Pancreas (tissue), 10 donors: ENCODE measurements at places on chromosomes 5 and 9.

GRCh38 chr5:91797576-91797975, 414.5 kb upstream of the ARRDC3 start:
- no peak for DNase-seq

DNA sequence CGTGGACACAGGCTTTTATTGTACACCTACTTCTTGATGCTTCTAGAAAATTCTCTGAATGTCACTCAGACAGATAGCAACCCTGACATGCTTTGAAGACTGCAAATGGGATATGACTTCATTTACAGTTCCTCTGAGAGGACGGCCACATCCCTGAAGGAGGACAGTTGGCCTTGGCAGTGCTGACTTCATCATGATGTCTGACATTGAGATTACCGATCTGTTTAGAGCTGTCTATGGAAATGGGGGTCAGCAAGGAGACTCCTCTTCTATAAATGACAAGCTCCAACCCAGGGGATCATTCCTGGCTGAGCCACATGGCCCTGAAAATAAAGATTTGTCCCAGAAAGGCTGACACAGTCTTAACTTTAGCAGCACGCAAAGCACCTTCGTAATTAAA, 75.8 kb downstream of the NUDT12 start:
- no peak for DNase-seq

DNA sequence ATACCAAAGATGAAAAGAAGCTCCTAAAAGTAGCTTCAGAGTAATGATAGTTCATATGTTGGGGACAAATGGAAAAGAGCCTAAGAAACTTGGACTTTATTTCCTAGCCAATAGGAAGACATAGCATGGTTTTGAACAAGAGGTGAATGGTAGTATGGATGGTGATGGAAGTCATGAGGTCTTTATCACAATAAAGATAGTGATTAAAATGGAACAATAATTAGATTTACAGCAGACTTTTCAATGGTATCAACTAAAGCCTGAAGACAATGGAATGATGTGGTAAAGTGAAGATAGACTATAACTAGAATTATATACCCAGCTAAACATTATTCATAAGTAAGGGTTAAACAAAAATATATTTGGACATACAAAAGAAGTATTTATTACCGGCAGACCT, 131.2 kb downstream of the RAB3C start:
- DNase-seq: no peak

DNA sequence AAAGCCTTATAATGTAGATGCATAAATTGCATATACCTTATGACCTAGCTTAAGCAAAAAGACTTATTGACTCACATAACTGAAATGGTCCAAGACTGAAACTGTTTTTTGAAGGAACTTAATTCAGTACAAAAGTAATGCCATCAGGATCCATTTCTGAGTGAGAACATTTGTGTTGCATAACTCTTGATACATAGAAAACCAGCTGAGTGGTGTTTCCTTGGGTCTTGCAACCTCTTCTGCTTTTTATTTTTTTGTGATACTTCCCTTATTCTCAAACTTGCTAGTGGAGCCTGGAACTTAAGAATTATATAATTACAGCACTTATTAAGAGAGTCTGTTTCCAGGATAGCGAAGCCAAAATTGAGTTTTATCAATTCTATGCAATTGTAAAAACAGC, 272.0 kb downstream of the MAN2A1 start:
- DNase-seq: no peak

DNA sequence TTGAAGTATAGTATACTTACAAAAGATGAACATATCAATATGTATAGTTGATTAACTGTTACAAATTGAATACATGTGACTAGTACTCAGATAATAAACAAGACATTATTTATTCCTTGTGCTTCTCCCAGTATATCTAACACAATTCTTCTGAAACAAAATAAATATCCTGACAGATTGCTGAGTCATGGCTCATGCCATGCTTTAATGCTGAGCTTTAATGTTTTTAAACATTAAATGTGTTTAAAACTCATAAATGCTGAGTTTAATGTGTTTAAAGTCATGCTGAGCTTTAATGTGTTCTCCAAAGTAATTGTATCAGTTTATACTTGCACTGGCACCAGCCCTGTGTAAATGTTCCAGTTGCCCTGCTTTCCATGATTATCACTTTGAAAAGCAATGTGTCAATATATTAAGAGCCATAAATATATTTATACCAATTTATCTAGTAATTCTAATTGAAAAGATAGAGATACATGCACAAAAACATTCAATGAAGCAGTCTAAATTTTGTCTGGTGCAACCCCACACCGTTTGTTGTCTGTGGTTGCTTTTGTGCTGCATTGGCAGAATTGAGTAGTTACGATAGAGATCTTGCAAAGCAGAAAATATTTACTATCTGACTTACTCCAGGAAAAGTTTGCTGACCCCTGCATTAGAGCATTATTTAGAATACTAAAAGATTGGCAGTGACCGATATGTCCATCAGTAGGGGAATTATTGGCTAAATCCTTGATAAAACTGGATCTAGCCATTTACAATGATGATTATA, 15.7 kb downstream of the KIAA1958 start:
- DNase-seq: no peak

GRCh38 chr9:89877051-89878002, 272.5 kb downstream of the GADD45G start:
- DNase-seq: peak; percentile 27

DNA sequence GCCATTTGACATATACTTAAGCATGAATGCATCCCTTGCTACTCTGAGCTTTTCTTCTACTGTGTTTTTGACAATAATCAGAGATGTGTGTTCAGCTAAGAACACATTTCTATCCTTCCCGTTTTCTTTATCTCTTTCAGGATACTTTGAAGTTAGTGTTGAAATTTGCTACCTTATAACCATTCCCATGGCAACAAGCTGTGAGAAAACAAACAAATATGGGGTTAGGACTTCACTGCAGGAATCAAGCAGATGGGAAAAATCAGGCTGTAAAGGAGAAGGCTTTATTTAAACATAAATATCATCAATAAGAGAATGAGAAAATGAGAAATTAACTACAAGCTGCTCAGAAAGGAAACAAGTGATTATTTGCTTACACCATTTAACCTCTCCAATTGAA, 35.2 kb downstream of the ZCCHC9 start:
- DNase-seq: no peak

- DNase-seq: no peak
Observed at GRCh38 chr5:22596404-22596970, 256.7 kb downstream of the CDH12 start.

- no peak for DNase-seq
Observed at GRCh38 chr5:90866915-90867731, 308.5 kb downstream of the ADGRV1 start.

DNA sequence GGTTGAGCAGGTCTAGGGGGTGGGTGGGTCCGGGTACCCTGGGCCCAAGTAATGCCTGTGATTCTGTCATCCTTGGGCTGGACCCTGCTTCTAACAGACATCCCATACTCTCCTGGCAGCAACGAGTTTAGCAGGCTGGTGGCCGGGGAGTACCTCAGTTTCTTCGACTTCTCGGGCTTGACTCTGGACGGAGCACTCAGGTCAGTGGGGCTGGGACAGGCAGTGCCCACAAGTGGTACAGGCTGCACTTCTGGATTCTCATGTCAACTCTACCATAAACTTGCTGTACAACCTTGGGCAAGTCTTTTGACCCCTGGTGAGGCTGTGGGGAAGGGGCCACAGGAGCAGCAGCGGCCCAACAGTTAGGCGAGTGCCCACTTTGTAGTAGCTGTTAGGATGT, 21.8 kb downstream of the PSD2 start:
- DNase-seq: no peak

DNA sequence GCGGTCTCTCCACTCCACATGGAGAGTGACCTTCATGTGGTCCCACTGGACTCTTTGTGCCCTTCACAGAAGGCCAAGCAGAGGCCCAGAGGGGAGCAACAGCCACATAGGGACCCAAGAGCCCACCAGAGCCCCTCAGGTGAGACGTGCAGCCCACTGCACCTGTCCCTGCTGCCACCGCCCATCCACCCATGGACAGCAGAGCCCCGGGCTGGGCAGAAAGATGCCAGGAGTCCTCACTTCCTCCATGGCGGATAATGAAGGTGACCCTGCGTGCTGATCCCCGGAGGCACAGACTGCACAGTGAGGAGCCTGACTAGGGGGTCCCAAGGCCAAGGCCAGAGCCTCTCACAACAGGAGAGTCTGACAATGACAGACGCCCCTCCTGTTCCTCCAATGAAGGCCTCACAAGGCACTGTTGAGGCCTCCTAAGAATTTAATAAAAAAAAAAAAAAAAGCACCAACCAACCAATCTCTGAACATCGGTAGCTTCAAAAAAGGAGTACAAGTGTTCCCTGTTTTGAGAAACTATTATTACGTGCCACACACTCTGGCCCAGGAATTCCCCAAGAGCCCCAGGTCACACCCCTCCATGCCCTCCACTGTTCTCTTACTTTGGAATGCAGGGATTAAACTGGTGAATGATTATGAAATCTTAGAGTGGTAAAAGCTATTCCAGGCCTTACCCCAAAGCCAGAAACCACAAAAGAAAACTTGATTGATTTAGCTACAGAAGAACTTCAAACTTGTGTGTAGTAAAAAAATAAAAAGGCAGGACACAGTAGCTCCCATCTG, 2.8 kb upstream of the PPP1R26 start:
- DNase-seq: no peak

GRCh38 chr9:136133191-136133958, 14.7 kb upstream of the TMEM250 start:
- peak; percentile 47 for DNase-seq

- no peak for DNase-seq
Observed at GRCh38 chr9:13215791-13216554, 63.5 kb downstream of the MPDZ start.

GRCh38 chr5:179342577-179342976, 2.7 kb downstream of the ADAMTS2 start:
- no peak for DNase-seq

- DNase-seq: no peak
Observed at GRCh38 chr9:109001275-109001676, 12.0 kb downstream of the CTNNAL1 start.

DNA sequence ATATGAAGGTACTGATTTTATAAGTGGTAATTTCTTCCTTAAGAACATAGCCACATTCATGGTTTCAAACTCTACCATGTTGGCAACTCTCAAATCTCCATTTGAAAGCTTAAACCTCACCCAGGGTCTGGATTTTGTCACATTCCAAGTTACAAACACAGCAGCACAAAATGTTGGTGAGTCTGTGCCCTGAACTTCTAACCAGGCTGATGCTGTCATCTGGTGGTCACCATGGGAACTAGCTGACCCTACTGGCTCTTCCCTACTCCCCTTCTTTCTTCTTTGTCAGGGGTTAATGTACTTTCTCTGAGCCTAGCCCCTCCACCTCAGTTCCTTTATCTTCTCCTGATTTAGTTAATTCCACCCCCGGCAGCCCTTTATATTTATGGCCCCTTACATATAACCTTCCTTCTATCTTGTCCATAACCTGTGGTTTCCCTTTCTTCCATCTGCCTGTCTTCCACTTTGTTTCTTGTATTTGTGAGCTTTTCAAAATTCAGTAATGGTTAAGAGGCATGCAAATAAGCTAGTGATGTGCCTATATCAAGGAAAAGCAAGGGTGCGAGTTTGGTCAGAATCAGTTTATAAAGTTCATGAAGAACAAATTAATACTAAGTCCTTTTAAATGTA, 35.9 kb downstream of the TGFBR1 start:
- DNase-seq: no peak

DNA sequence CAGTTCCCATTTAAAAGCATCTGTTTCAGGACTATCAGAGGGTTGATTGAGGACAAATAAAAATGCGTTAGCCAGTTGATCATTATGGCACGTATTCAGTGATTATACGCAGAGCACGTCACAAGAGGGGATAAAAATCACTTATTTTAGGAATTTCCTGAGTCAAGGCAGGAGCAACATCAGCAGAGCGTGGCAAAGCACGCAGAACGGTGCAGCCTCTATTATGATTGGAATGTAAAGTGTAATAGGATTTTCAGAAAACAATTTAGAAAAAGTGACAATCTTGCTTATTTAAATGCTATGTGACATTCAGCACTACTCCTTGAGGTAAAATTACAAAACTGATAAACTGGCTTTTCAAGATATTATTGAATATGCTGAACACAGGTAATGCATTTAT, 413.6 kb upstream of the DAP start:
- DNase-seq: no peak

DNA sequence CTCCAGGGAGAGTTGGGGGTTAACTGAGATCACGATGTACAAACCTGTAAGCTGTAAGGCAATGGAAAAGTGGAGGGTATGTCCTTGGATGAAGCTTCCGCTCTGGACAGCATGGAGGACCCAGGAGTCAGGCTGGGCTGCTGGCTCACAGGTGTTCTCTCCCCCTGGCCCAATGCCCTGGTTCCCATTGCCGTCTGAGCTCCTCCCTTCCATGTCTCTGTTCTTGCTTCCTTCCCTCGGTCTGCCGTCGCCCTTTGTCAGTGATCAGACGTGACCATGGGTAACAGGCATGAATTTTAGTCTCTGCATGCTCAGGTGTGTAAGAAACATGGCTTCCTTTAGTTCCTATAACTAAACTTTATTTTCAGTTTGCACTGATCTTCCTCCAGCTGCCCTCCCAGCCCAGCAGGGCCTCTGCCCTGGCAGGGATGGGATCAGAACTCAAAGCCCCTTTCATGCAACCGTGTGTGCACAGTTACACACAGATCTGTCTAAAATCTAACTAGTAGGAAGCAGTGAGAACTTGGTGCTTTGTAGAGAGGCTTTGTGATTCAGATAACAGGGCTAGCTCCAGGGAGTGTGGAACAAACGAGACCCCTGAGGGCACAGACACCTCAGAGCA, 51.7 kb upstream of the KCNMB1 start:
- no peak for DNase-seq

GRCh38 chr5:63101870-63102269, 523.3 kb downstream of the LRRC70 start:
- no peak for DNase-seq

- DNase-seq: no peak
Observed at GRCh38 chr5:170581211-170581610, 77.4 kb downstream of the KCNIP1 start.

DNA sequence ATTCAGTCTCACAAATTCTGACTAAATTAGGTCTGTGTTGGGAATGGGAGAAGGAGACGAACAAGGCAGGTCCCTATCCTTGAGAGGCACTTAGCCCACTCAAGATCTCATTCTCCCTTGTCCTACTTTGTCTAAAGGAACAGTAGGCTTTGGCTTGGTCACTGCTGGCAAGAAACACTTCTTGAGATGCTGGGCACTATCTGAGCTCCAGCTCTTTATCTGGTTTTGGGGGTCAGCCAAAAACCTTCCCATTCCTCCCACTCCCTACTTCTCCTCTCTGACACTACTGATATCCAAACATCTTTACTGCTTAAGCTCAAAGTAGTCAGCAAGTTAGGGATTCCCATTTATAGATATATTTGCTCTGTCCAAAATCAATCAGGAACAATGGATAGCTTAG, 155.2 kb downstream of the MAPKAP1 start:
- no peak for DNase-seq

DNA sequence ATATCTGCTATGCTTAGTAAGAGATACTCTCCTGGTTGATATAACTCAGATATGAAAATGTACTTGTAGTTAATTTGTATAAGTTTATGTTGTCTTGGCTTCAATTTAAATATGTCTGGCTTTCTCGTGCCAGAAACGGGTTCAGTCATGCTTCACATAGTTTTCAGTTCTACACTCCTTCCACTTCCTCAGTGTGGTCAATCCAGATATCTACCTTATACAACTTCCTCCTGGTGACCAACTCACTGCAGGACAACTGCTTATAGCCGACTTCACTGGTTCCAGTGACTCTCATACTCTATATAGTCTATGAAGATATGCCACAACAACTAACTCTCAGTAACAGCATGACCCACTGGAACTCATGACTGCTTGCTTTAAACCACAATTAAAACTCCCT, 690.4 kb downstream of the SLCO4C1 start:
- no peak for DNase-seq

GRCh38 chr5:160312960-160313727, 780 bp upstream of the CCNJL start:
- no peak for DNase-seq

- no peak for DNase-seq
Observed at GRCh38 chr5:59609501-59610265, 283.8 kb downstream of the PDE4D start.
